ENCODE measurements at places on chromosomes 4 and X.

DNA sequence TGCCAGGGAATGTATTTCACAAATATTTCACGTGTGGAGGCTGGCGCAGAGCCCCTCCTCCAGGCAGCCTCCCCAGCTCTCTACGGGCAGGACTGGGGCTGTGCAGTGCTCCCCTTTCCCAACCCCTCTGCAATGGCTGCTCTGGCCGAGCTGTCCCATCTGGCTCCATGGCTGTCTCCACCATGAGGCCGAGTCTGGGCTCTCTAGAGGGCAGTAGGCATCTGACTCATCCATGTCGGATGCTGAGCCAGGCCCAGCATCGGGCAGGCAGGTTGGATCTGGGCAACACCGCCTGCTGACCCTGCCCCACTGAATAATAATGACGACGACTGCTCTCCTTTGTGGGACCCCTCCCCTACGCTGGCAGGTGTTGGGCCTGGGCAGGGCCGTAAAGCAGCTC, 11.0 kb upstream of the SH3TC1 start:
- no peak for DNase-seq

DNA sequence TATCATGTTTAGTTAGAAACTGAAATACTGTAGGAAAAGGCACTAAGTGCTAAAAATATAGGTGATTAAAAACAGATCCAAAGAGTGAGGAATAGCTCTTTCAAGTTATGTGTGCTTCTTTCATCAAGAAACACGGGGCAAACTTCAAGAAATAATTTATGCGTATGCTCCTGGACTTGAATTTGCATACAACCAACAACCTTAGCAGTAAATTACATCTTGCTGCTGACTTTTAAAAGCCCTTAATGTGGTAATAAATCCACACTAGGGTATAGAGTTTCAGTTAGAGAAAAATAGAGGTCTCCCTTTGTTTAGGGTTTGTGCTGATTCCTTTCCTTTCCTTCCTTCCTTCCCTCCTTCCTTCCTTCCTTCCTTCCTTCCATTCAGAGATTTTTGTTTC, 94.5 kb upstream of the GC start:
- DNase-seq, result no peak

GRCh38 chrX:19554786-19555185, 39.5 kb upstream of the MAP3K15 start:
- no peak for DNase-seq

DNA sequence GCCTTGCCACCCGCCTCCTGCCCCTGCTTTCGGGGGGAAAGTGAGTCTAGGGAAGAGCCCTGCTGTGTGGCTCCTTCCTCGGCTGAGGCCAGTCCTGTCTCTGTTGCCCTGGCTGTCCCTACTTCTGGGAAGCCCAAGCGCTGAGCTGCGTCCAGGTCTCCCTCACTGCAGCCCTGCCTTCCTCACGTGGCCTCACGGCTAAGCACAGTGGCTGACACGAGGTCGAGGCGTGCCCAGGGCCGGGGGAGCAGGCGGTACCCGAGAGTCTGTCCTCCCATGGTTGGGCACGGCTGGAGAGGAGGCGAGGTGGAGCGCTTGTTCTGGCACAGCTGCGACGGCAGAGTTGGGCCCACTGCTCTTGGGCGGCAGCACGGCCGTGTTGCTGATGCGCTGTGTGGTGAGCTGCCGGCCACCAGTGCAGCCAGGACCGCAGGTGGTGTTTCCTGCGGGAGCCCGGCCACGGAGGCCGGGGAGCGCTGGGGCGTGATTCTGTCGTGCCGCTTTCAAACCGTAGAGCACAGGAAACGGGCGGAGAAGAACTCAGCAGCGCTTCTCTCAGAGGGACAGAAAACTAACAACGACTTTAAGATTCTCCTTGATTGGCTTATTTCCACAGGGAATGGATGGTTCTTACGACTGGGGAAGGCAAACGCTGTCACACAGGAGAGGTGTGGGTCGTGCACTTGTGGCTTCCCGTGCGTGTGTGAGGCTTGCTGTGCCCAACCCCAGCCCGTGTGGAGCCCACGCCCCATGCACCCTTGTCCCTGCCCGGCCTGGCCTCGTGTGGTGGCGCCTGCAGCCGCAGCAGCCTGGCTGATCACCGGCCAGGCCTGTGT, 21.3 kb downstream of the MAEA start:
- no peak for DNase-seq

DNA sequence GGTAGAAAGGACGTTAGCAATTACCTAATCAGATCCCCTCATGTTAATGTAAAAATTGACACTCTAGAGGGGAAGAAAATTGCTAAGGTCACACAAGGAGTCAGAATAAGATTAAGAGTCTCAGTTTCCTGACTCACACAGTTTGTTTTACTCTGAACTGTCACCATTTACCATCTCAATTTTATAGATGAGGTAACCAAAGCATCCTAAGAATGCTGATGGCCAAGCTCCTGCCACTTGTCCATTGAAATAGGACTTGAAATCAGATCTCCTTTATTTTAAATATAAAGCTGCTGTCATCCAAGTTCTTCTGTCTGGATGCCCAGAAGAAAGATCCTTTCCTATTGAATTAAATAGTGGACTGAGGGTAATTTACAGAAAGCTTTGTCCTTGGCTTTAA, 114.8 kb upstream of the VAMP7 start:
- no peak for DNase-seq

DNA sequence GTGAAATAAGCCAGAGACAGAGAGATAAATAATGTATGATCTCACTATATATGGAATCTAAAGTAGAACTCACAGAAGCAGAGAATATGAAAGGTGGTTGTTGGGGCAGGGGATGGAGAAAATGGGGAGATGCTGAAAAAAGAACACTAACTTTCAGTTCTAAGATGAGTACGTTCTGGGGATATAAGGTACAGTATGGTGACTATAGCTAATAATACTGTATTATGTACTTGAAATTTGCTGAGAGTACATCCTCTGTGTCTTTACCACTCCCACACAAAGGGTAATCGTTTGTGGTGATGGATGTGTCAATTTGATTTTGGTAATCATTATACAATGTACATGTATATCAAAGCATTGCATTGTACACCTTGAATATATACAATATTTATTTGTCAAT, 6.6 kb downstream of the FBXL5 start:
- DNase-seq, result no peak

- DNase-seq, result no peak
These were observed 34.1 kb downstream of the ART3 start for GRCh38 chr4:76108467-76109181.

GRCh38 chrX:3076416-3076991, 35.2 kb downstream of the ARSF start:
- no peak for DNase-seq

All from HuH-7 (cell line).